ENCODE measurements at places on chromosomes 3 and 15.

DNA sequence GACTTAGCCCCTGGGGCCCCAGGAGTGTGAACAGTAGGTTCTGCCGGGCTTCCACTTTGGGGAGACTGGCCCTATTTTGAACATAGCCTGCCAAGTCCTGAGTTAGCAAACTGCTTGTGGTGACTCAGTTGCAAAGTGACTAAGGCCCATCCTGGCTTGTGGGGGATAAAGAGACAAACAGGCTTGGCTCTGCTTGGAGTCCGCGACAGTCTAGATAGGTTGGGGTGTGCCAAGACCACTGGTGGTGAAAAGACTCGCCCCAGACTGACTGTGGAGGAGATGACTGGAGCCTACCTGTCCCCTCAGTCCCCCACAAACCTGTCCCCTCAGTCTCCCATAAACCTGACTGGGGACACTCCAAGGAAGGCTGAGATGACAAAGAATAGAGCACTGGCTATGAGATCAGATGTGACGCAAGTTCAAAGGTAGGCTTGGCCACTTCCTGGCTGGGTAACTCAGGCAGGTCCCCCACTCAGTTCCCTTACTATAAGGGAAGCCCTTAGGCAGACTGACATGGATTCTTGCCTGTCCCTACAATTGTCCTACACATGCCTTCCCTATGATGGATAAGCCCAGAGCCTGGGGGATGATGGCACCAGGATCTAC lies 4.3 kb downstream of the DNASE1L3 start:
- DNase-seq: no peak

DNA sequence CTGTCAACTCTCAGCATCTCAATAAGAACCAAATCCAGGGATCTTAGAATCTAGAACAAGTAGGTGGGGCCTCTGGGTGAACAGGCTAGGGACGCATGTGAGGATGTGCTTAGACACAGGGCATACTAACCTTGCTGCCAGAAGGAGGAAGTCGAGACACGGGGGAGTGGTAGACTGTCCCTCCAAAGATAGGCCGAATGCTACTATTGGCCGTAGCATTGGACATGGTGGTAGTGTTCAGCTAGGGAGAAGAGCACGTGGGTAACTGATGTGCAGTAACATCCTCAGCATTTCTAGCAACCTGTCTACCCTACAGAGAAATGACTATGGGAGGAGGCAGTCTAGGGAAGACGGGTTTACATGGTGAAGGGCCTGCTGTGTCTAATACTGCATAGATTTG lies 15.6 kb downstream of the RCCD1 start:
- DNase-seq: no peak

- DNase-seq: no peak
These were observed 154.6 kb upstream of the TLE3 start for GRCh38 chr15:70252056-70252950.

DNA sequence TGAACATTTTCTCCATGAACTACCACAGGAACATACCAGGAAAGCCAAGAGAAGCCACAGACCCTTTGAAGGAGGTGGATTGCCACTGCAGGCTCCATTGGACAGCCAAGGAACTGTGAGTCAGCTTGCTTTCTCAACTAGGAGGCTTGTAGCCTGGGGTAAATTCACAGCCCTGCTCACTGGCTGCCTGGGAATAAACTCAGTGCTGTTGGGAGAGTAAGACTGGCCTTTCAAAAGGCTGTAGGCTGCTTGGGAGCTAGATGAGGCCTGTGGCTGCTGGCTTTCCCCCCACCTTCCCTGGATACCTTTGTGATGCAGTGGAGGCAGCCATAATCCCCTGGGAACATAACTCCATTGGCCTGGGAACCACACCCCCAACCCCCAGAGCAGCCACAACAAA lies 223.5 kb upstream of the RBMS3 start:
- no peak for DNase-seq

DNA sequence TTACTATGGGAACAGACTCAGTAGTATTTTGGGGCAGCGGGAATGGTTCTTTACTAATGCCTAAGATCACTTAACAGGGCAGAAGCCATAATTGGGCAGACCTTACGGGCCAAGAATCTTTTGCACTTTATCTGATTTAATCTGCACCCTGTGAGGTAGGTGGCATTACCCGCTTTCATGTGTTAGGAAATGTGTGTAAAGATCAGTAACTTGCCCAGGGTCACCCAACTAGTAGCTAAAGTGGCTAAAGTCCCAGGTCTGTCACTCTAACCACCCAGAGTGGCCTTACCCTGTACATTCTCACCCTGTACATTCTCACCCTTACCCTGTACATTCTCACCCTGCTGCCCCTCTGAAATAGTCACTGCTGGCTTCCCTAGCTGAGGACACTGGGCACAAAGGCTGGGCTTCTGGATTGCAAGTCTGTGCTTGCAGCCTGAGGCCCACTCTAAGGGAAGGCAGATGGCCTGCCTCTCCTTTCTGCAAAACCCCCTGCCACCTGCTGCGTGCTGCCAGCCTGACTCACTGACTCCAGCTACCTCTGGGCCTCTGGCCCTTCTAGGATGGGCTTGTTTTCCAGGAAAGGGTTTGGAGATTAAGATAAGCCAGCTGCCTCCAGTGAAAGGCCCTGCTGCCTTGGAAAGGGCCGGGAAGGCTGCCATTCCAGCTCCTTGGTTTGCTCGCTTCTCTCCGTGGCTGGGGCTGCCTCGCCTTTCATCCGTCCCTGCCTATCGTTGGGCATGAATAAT lies 37.5 kb upstream of the MYZAP start:
- no peak for DNase-seq

DNA sequence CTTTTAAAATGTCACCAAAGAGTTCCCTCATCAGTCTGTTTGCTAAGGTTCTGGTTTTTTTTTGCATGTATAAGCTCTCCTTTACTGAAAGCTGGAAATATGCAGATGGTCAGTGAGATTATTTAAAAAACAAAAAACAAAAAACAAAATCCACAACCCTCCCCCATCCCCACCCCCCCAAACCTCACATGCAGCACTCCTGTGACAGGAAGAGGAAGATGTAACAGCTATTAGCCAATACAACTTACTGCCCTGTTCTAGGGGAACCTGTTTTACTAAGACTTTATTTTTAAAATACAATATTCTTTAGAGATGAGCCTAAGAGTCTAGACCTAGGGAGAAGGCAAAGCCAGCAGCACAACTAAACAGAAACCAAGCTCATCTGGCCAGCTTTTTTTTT lies 39.5 kb downstream of the ANP32A start:
- no peak for DNase-seq
